Stimulated activated CD4-positive, alpha-beta T cell treated with anti-CD3 and anti-CD28 coated beads, Interleukin-1b, Interleukin-23, amount 100 ng/mL, for 1 hour (primary cell): ENCODE measurements at places on chromosomes 12 and 14.

DNA sequence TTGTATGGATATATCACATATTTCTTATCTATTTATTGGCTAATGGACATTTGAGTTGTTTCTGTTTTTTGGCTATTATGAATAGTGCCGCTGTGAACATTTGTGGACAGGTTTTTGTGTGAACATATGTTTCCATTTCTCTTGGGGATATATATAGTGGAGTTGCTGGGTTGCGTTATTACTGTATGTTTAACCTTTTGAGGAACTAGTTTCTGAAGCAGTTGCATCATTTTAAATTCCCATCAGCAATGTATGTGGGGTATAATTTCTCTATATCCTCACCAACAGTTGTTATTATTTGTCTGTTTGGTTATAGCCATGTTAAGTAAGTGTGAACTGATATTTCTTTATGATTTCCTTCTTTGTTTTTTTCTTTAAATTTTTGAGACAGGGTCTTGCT is 10.7 kb downstream of the TCTN2 start:
- DNase-seq: no peak

DNA sequence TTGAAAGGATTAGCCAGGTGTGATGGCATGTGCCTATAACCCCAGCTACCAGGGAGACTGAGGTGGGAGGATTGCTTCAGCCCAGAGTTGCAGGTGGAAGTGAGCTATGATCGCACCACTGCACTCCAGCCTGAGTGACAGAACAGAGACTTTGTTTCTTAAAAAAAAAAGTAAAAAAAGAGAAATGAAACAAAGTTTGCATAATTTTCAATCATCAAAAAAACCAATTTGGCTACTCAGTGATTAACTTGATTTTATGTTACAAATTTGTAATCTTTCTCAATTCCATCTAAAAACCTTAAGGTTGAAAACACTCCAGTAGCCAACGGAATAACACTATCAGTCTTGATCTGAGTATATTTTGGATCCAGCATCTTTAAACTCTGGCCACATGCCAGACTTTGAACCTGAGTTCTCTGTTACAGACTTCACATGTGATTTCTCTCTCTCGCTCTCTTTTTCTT is 12.6 kb upstream of the DENND5B start:
- DNase-seq: no peak

- DNase-seq: no peak
These were observed 108.8 kb downstream of the SLC25A21 start for GRCh38 chr14:37063467-37064240.

GRCh38 chr12:124637581-124637981 is 70.2 kb upstream of the NCOR2 start:
- DNase-seq: no peak

GRCh38 chr12:2292560-2292959 is 239.8 kb downstream of the CACNA1C start:
- DNase-seq: no peak
